ENCODE measurements at places on chromosomes 5 and 9.

DNA sequence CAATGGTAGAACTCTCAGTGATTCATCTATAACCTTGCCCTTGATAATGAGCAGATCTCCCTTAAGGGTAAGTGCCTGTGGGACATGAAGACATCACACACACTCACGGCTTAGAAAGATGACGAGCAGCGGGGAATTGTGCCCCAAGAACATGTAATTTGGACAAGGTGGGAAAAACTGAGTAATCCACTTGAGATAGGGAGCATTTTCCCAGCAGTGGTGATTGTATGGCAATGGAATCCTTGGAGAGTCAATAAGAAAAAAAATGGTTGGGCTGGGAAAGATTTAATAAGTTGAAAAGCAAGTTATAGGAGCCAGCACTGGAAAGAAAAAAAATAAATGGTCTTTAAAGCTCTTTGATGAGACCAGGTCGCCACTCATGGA lies 193.1 kb downstream of the GLIS3 start:
- DNase-seq: no peak

GRCh38 chr9:79116709-79117108 lies 455.1 kb upstream of the TLE4 start:
- no peak for DNase-seq

DNA sequence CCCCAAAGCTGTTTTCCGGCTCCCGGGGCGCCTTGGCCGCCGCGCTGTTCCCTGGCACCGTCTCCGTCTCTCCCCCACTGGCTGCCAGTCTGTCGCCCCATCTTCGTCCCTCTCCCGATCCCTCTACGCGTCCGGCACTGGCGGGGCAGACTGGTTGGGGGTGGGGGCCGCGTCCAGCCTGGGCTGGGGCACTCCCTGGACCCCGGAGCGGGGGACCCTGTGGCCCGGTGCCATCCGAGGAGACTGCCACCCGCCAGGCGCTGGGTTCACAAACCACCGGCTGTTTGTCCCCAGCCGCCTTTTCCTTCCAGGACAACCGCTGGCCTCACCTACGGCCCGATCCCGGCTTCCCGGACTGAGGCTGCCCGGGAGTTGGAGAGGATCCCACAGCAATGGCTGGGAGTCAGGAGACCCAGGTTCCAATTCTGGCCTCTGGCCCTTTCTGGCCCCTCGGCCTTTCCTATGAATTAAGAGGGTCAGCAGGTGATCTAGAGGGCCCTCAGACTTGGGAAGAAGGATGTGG lies 1.0 kb upstream of the FIBCD1 start:
- no peak for DNase-seq

- DNase-seq: no peak
Measured at GRCh38 chr5:28523888-28524635, 1485.7 kb upstream of the CDH9 start.

GRCh38 chr5:84715091-84715490 lies 330.4 kb upstream of the EDIL3 start:
- DNase-seq: no peak

DNA sequence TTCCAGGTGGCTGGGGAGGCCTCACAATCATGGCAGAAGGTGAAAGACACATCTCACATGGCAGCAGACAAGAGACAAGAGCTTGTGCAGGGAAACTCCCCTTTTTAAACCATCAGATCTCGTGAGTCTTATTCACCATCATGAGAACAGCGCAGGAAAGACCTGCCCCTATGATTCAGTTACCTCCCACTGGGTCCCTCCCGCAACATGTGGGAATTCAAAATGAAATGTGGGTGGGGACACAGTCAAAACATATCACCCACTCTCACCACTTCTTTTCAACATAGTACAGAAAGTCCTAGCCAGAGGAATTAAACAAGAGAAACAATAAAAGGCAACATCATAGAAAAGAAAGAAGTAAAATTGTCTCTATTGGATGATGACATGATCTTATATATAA lies 223.4 kb upstream of the SLC24A2 start:
- no peak for DNase-seq

DNA sequence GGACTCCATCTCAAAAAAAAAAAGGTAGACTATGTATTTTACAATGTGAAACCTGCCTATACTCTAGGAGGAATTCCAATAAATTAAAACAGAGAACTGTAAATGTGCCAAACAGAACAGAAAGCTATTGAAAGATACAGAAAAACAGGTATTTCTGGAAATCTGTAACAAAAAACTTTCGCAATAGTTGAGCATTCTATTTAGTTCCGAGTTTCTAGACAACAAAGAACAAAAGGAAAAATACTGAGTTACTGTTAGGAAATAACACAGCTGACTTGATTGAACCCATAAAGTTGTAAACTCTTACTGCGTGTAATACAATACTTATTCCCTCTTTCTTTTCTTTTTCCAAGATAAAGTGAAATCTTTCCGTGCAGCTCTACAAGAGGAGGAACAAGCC lies 18.6 kb downstream of the DIMT1 start:
- DNase-seq: no peak

DNA sequence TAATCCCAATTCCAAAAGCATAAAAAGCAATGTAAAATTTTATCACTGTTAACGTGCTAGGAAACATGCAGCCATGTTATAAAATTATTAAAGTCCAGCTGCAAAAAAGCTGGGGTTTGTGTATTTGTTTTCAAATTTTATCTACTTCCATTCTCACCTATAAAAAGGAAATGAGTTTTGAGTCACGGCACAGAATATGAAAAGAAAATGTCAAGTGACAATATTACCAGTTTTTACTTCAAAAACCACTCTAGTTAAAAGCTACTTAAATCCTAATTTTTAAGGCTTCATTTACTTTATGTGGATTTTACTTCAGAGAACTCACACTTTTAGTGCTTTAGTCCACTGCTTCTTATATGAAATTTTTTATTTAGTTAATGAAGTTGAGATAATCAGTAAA lies 72.7 kb upstream of the IFNE start:
- DNase-seq: no peak

DNA sequence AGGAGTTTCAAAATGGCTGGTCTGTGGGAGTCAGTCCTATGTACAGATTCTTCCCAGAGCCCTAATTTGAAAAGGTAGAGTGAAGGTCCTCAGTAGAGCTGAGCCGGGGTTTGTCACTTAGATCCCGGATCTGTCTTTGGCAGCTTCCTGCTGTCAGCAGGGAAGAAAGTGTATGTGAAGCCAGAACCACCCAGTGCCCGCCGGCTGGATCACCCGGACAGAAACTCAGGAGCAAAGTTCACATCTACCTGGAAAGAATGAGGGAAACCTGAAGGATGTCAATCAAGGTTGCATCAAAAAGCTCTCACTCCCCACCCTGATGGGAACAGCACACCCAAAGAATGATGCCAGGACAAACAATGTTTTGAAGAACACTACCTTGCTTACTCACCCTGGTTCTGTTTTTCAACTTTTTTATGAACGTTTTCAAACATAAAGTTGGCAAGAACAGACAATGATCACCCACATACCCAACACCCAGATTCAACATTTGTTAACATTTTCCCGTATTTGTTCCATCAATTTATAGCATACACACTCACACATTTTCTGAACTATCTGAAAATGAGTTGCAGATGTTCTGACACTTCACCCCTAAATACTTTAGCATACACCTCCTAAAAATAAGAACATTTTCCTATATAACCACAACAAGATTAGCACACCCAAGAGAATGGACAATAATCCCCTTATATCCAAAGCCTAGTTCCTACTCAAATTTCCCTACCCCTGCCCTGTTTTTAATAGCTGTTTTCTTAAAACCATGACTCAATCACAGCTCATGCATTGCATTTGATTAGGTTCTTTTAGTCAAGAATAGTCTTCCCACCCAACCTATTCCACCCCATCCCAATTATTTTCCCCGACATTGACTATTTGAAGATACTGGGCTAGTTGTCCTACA lies 133.9 kb downstream of the LHFPL2 start:
- no peak for DNase-seq

DNA sequence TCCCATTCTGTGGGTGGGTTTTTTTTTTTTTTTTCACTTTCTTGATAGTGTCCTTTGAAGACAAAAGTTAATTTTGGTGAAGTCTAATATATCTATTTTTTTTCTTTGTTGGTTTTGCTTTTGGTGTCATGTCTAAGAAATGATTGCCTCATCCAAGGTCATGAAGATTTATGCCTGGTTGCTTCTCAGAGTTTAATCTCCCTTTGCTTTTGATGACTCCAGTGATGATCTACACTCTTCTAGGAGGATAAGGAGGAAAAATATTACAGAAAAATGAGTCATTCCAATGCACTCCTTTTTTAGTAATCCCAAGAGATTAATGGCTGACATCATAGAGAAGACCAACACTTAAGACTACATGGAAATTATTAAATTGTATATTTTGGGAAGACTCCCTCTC lies 79.7 kb upstream of the ICE1 start:
- no peak for DNase-seq

- no peak for DNase-seq
Measured at GRCh38 chr9:133155156-133155555, 8.6 kb downstream of the GBGT1 start.

All from NK-92 treated with Interleukin-12 subunit alpha and Interleukin-12 subunit beta, amount 100 ng/mL, for 24 hours (cell line).